Stimulated activated CD8-positive, alpha-beta memory T cell treated with anti-CD3 and anti-CD28 coated beads, Interleukin-7, amount 100 ng/mL, for 4 hours (primary cell): ENCODE measurements at places on chromosomes 2 and 18.

DNA sequence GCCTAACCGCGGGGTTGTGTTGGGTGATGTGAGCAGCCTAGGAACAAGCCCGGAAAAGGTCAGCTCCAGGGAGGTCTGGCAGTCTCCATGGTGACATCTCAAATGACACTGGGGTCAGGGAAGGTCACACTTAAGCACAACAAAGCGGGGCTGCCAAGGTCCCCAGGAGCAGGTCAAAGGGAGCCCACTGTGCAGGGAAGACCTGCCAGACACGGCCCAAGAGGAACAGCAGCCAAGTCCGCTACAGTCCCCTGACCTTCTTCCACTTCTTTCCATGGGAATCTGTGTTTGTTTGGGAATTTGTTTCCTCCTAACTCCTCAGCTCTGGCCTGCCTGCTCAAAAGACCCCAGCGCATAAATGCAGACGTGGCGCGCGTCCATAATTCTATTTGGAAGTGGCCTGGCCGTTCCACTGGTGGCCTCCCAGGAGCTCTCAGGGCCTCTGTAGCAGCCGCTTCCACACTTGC is 232.1 kb upstream of the COPS8 start:
- DNase-seq, result no peak

DNA sequence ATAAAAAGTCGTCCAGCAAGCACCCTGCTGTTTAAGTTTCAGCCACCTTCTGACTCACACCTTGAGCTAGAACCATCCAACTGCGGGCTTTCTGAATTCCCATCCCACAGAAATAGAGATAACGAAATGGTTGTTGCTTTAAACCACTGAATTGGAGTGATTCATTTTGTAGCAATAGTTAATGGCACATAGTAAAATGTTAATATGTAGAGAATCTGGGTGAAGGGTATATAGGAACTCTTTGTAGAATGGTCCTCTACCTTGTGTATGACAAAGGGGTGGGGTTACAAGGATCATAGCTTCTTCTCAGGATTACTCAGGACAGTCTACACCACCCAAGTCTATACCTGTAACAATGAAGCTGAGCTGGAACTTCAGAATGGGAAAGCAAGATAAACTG is 2.4 kb upstream of the MAPRE3 start:
- no peak for DNase-seq

GRCh38 chr2:56314796-56315195 is 131.0 kb downstream of the CCDC85A start:
- no peak for DNase-seq

GRCh38 chr2:205683502-205684367 is 1.4 kb downstream of the NRP2 start:
- no peak for DNase-seq

DNA sequence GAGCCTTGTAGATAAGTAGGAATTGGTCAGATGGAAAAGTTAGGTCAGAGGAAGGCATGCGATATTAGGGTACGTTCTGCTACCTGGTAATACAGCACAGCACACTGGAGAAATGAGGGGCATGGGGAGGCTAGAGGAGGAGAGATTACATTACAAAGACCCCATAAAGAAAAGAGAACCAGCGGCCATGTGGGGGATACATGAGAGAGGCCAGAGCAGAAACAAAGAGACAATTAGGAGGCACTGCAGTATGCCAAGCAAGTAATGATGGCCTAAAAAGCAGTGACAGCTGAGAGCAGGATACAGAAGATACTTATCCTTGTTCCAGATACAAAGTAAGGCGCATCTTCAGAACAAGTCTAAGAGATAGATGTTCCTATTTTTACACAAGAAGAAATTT is 40.0 kb downstream of the TXNL1 start:
- no peak for DNase-seq

- peak; percentile 47 for DNase-seq
These were observed 15.1 kb upstream of the NMUR1 start for GRCh38 chr2:231545105-231545902.

DNA sequence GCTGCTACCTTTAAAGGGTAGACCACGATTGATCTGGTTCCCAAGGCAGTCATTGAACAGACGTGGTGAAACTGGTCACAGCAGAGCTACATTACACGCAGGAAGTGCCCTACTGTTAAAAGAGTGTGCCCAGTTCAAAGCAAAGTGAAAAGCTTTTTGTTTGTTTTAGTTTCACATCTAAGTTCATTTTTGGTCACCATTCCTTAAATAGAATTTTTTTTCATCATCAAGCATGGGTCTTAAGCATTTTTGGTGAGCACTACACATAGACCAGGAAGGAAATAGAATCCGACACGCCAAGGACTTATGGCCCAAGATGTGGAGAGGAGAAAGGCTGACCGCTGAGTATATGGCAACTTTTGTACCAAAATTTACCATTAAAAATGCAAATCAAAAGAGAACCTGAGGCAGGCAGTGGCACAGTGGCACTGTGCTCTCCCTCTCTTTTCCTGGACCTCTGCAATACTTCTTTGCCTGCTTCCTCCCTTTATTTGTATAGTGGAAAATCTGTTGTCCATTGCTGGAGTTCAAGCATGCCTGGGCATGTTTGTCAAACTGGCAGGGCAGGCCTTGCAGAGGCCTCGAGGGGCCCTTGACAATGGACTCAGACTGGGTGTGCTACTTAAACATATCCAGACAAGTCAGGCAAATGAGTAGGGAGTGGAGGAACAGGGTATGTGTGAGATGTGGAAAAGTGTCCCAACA is 42.6 kb upstream of the HNRNPA3 start:
- DNase-seq, result no peak

DNA sequence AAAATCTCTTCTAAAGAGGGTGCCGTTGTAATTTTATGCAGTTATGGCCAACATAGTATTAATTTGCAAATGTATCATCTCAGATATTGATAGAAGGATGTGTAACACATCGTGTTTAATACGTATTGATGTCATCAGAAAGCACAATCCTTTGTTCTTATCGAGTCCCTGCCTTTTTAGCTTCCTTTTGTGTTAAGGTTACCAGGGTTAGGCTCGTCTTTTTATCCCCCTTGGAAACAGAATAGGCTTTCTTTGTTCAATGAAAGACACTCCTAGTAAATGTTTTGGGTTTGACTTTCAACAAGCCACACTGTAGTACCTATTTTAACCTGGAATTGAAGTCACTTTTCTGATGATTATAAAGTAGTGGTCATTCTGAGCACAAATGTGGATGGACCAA is 136.2 kb downstream of the WDR7 start:
- DNase-seq, result no peak

DNA sequence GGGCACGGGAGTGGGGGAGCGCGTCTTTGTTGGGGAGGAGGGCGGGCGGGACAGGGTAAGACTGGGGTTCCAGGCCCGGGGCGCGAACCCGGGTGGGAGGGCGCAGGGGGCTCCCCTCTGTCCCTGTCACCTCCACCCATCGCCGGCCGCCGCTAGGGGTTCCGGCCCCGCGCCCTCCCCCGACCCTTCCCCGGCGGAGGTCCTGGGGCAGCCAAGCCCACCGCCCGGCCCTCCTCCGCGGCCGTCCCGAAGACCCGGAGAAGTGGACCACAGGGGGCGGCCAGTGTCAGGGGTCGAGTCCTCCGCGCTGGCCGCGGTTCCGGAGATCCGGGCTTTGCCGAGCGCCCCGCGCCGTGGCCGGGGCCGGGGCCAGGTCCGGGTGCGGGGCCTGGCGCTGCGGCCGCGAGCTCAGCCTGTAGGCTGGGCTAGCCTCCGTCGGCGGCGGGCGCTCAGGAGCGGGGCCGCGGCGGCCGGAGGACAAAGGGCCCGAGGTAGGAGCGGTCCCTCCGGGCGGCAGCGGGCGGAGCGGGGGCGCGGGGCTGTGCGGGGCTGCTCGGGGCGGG is 16.6 kb upstream of the E2F6 start:
- no peak for DNase-seq

GRCh38 chr2:155708071-155708470 is 624.5 kb downstream of the NR4A2 start:
- no peak for DNase-seq

GRCh38 chr2:62787386-62787785 is 81.9 kb downstream of the EHBP1 start:
- no peak for DNase-seq

GRCh38 chr18:312415-312814 is 44.6 kb upstream of the THOC1 start:
- no peak for DNase-seq

DNA sequence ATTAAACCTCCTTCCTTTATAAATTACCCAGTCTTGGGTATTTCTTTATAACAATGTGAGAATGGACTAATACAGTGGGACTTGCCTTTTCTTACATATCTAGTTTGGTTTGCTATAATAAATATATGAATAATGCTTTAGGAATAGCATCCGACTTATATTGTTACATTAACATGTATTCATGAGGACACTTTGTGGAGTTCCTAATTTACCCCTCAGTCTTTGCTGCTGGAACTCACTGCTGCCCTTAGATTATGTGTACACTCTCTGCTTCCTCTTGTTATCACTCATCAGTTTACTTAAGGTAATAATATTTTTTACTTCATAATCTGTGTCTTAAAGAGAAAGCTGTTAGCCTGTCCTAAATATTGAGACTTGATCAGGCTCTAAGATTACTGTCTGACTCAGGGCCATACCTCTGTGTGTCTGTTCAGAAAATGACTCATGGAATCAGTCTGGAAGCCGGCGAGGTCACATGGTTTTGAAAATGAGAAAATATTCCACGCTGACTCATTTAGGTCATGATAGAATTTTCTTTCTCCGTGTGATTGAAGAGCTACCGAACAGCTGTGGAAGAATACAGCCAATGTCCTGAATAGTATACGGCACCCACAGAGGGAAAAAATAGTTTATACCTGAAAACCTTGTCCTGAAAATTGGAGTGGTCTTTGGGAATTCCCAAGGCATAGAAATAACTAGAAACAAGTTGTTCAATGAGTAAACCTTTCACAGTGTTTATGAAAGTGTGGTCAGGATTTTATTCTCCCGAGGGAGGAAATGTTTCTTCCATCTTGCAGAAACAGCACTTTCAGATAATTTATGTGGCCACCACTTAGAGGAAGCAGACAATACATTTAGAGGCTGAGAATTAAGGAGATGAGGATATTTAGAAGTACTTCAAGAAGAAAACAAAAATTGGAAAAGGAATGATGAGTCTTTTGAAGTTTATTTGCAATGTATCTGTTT is 156.4 kb downstream of the DSEL start:
- DNase-seq, result peak; percentile 8

GRCh38 chr18:70172225-70172624 is 33.3 kb downstream of the RTTN start:
- no peak for DNase-seq

- no peak for DNase-seq
These were observed 74.9 kb upstream of the APCDD1 start for GRCh38 chr18:10379522-10379921.

DNA sequence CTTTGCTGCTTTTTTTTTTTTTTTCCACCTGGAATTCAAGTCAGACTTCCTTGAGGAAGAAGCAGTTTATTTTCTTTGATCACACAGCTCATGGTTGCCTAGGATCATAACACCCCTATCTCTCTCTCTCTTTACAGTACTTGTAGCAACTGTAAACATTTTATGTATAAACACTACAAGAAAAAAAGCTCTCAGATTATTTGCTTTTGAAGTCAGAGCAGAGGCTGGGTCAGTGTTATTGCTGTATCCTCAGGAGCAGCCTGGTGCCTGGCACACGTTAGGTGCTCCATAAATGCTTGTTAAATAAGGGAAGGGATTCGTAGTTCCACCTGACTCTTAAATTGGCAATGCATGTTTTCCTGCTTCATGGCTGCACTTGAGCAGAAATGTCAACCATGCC is 221.2 kb downstream of the TGIF1 start:
- no peak for DNase-seq

- DNase-seq, result no peak
These were observed 36.7 kb upstream of the BMP10 start for GRCh38 chr2:68907920-68908253.

DNA sequence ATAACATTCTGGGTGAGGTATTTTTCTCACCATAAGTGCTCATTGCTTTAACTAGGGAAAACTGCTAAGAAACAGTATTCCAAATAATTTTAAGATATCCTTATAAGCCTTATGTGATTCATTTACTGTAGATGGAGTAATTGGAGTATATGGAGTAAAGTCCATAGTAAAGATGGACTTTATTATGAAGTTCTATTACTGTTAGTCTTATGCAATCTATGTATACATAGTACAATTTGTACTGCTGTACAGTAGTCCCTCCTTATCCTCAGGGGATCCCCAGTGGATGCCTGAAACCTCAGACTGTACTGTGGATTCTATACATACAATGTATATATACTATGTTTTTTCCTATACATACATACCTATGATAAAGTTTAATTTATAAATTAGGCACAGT is 41.1 kb upstream of the OTX1 start:
- DNase-seq, result no peak

DNA sequence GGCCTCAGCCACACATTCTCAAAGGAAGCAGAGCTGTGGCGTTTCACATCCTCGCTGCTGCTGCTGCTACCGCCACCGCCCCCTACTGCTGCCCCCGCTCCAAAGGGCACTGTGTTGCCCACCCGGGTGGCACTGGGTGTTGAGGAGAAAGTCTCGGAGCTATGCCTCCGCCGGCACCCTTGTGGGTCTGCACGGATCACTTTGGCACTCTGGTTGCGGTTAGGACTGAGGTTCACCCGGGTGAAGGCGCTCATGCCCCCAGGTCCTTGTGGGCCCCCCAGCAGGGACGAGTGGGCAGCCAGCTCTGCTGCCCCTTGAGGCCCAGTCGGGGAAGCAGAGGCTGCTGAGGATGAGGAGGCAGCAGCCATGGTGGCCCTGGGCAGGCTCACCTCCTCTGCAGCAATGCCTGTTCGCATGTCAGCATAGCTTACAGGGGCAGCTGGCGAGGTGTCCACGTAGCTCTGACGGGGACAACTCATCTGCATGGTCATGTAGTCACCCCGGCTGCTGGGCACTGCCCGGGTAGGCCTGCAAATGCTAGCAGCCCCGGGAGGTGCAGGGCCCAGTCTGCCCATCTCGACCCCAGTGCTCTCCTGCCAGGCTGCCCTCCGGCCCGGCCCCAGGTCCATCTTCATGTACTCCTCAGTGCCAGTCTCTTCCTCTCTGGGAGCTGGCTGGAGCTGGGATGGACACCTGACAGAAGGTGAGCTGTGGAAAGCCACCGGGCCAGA is 4.2 kb downstream of the IRS1 start:
- no peak for DNase-seq

GRCh38 chr18:24628326-24628725 is 167.9 kb downstream of the HRH4 start:
- no peak for DNase-seq

DNA sequence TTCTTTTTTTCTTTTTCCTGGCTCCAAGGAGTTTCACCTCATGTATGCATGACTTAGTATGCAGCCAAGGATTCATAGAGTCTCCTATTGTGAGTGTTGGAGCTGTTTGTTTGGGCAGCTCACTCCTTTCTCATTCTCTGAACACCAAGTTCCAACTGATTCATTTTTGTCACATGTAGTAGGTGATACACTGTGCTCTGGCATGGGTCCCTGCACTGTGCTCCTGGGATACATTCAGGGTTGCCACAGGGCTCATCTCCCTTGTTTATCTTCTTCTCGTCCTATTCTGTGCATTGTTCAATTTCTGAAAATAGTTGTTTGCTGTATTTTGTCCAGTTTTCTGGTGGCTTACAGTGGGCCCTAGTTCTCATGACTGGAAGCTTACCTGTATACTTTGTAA is 96.8 kb downstream of the ZNF407 start:
- DNase-seq, result no peak

- DNase-seq, result no peak
These were observed 25.6 kb downstream of the SPTBN1 start for GRCh38 chr2:54481686-54482085.
